Stimulated activated CD8-positive, alpha-beta memory T cell treated with anti-CD3 and anti-CD28 coated beads, Interleukin-15, amount 100 ng/mL, for 48 hours (primary cell): ENCODE measurements at places on chromosomes 16 and 17.

- DNase-seq = no peak
These were observed 101.1 kb downstream of the C16orf78 start for GRCh38 chr16:49474741-49475140.

GRCh38 chr16:2091547-2092255 lies 43.9 kb downstream of the TSC2 start:
- DNase-seq = no peak

DNA sequence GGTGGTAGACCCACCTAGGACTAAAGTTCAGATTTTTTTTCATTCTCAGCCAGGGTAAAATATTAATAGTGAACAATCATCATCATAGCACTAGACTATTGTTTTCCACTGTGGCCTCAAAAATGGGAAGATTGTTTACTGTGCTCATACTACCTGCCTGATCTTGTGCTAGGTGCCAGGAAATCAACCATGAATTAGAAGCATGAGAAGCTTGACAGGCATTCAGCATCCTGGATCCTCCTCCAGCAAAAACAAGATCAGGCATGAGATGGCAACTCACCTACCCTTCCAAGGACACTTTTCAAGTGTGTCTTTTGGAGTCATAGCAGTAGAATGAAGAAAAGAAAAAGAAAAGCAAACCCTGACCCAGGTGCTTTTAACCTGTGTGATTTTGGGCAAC lies 174.2 kb downstream of the CYLD start:
- no peak for DNase-seq

- DNase-seq = no peak
These were observed 14.5 kb downstream of the MSI2 start for GRCh38 chr17:57270801-57271245.

DNA sequence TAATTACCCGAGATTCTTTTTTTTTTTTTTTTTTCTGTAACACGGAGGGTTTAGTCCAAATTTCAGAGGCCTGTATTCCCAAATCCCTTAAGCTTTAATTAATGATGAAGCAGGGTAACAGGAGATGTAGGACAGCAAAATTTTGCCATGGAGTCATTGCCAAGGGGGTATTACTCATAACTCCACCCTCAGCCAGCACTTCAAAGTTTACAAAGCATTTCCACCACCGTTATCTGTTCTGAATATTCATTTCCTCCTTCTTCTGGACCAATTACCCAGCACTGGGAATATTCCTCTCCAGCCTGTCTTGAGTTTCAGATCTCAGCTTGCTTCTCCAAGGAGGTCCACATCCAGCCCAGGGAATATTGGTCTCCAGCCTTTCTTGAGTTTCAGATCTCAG lies 747.5 kb upstream of the EEF2KMT start:
- DNase-seq = no peak

DNA sequence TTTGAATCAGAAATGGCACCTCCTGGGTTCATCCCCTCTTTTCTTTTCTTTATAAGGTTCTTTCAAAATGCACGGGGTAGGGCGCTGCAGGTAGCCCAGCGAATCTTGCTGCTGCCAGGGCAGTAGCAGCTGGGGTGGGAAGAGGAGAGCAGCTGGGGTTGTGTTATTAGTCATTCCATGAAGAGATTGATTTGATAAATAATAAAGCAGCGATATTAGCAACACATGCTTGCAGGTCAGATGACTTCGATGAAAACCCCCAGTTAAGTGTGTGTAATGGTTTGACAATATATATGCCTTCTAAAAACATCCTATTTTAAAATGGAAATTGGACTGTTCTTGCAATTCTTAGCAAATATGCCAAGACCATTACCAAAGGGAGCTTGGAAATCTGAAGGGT lies 200.7 kb downstream of the CCDC182 start:
- DNase-seq = no peak
